ENCODE measurements at places on chromosomes 11 and 22. TPM values are rescaled to one million over a fixed set of nuclear protein-coding genes. Genes with fewer than 3 reads are reported as not detected.

The CAPN5 gene
- 0.81 TPM for total RNA-seq

GRCh38 chr22:19750507-19751490 is 9.8 kb upstream of the TBX1 start:
- DNase-seq = no peak

The IRAG1 gene
- 0.03 TPM for total RNA-seq

GRCh38 chr11:6545917-6546605 is 49.0 kb downstream of the DNHD1 start:
- no peak for DNase-seq

DNA sequence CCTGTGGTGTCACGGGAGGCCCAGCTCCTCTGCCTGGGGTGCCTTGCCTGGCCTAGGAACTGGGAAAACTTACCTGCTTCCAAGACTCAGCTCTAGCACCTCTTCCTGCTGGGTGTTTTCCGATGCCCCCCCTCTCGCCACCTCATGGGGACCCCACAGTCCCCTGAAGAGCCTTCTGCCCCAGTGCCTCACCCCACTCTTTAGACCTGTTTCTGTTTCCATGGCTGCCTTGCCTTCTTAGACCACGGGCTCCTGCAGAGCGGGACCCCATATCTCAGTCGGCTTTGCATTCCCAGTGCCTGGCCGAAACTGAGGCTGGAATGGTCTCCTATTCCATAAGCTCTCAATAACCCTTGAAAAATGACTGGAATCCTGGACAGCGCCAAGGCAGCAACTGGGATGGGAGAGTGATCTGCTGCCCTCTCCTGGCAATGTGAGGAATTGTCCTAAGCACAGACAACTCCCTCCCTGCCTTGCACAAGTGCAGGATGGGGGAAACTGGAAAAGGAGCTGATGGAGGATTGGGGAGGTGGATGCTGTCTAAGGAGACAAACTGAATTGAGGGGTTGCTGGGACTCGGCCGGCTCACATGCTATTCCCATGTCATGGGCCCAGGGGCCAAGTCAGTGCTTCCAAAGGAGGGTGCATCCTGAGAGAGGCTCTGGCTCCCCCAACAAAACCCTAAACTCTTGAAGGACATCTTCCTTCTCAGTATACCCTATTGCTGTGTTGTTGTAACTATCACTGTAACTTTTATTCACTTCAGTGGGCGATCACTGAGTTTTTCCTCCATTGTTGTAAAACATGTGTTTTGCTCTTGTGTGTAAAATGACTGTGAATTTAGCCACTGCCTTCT is 26.6 kb upstream of the IL17RA start:
- peak; percentile 11 for DNase-seq

- peak; percentile 92 for DNase-seq
Measured at GRCh38 chr11:78708388-78708787, 133.7 kb upstream of the NARS2 start.

GRCh38 chr11:14784230-14784629 is 107.8 kb downstream of the CYP2R1 start:
- no peak for DNase-seq

The OR51B4 gene
- total RNA-seq = not detected

The LINC01488 gene
- total RNA-seq = not detected

DNA sequence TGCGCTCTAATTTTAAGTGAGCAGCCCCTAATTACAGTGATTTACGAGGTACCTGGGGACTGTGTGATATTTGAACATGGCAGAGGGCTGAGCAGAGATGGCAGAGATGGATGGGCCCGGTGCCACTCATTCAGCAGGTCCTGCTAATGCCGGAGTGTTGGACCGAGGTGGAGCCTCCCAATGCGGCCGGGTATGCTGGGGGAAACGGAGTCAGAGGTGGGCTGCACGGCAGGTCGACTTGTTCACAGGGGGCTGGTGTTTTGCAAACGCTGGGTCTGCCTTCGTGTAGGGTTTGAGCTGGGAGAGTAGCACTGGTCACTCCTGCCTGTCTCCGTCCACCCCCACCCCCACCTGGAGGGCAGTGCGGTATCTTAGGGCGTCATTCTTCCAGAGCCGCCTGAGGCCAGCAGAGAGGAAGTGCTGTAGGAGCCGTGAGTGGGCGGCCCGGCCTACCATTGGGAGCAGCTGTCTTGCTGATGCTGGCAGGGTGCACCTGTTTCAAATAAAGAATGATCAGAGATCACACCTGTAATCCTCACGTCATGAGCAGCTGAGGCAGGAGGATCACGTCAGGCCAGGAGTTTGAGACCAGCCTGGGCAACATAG is 122.6 kb downstream of the IGLL1 start:
- DNase-seq = no peak

The CSNK2A3 gene
- total RNA-seq = 1.7 TPM

DNA sequence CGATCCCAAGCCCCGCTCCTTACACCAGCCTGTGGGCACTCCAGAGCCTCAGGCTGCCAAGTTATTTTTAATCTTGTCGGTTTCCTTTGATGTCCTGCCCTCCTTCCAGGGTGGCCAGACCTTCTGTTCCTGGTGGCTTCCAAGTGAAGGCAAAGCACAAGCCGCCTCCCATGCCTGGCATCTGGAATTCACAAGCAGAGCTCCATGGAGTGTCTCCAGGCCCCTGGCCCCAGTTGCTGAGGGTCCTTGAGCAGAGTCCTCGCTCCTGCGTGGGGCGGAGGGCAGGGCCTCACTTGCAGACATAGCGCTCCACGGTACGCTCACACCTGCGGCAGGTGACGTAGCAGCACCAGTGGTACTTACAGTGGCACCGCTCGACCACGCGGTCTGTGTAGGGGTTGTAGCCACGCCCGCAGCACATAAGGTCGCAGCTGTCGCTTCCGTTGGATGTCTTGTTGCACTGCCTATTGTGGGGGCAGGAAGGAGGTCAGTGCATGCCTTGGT is 19.5 kb downstream of the WNT11 start:
- DNase-seq = no peak

The OR6M1 gene
- not detected for total RNA-seq

DNA sequence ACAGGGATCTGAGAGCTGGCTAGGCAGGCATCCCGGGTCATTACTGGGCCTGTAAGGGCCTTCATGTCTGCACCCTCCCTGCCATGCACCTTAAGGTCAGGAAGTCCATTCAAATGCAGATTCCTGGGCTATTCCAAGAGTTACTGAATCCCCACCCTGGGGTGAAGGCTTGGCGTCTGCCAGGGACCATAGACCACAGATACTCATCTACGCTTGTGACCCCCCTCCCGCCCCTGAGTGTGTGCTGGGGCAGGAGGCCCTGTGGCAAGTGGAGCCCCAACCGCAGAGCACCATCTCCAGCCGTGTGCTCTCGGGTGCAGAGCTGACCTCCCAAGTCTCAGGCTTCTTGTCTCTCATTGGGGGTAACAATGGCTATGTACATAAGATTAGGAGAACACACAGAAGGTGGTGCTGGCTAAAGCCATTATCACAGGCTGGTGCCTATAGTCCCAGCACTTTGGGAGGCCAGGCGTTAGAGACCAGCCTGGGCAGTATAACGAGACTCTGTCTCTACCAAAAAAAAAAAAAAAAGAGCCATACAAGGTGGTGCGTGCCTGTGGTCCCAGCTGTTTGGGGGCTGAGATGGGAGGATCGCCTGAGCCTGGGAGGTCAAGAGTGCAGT is 19.1 kb upstream of the KCNQ1OT1 start:
- DNase-seq = no peak

DNA sequence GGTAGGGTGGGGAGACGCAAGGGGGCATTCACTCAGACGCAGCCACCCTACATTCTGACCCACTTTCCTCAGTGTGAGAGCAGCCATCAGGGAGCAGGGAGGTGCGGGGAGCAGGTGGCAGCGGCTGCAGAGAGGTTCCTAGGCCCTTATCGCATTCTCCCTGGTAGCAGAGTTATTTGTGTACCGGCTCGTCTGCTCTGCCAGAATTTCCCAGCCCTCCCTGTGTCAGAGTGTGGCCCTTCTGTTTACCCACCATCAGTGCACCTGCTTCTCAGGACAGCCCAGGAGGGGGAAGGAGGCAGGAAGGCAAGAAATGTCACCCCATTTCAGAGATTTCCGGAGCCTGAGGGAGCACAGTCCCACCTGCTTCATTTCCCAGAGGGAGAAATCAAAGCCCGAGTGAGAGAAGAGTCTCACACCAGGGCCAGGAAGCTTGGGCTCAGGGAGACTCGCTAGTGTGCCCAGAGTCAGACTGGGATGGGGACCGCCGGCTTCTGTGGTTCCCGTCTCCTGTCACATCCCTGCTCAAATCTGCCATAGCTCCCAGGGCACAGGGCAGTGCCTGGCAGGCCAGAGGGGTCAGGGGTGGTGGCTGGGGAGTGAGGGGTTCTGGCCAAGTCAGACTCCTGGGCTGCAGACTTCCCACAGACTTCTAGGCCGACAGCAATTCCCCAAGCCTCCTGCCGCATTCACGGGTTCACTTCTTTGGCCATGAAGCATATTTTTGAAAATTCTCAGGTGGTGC is 49.7 kb downstream of the ARRB1 start:
- no peak for DNase-seq

- DNase-seq = no peak
Measured at GRCh38 chr11:86037743-86038142, 31.1 kb downstream of the PICALM start.
